ENCODE measurements at places on chromosomes 16 and 17.

DNA sequence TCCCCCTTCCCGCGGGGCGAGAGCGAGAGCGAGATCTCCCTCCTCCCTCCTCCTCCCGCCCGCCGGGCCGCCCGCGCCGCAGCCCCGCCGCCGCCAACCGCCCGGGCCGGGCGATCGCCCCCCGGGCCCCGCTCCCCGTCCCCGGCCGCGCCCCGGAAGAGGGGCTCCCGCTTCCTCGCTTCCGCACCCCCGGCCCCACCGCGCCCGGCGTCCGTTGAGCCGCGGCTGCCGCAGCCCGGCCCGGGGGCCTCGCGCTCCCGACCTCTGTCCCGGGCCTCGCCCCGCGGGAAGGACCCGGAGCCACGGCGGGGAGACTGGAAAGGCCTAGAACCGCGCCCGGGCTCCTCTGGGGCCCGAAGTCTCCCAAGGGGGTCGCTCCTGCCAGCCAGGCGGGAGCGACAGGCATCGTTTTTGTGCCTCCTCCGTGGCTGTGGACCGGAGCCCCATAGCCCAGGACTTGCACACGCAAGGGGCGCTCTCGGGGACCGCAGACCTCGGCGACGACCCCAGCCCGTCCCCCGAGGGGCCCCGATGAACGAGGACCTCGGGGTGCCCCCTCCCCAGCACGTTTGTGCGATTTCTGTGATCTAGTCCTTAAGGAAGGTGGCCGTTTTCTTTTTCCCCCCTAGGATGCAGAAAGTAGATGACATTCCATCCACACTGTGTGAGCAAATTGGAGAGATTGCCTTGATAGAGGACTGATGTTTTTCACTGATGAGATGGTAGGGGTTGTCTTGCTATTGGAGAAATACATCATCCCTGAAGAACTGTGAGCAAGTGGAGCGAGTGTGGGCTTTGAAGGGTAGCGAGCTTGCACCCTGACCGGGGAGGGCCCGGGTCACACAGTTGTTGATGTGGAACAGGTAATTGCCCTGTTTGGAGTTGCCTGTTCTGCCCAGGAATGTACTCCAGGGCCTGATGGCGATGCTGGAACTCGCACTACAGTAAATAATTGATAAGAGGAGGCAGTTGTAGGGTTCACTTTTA lies 611 bp downstream of the BANP start:
- no peak for DNase-seq

GRCh38 chr17:45286286-45286685 lies 24.4 kb upstream of the SPATA32 start:
- no peak for DNase-seq

DNA sequence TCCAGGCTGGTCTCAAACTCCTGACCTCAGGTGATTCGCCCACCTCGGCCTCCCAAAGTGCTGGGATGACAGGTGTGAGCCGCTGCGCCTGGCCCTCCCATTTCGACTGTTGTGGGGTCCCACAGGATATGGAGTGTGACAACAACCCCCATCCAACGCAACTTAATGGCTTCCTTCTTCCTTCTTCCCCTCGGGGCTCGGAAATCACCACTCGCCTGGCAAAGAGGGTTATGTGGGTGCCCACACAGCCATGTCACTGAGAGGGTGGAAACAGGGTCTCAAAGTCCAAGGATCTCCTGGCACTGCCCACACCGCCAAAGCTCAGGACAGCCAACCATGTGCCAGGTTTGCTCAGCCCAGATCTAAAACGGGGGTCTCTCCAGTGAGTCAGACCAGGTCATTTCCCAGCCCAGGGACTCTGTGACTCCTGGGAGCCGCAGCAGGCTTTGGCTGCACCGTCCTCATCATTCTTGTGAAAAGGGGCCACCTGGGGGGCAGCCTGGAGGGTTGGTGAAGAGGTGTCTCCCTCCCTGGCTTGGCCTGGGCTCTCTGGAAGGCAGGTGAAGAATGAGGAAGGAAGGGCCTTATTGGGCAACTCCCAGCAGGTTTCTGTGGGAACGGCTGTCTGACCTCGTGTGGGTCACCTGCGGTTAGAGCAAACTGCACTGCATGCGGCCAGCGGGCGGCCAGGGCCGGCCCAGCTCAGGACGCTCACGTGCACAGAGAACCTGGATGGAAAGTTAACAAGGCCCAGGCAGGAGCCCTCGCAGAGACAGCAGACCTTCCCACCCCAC lies 25.3 kb upstream of the LITAF start:
- no peak for DNase-seq

DNA sequence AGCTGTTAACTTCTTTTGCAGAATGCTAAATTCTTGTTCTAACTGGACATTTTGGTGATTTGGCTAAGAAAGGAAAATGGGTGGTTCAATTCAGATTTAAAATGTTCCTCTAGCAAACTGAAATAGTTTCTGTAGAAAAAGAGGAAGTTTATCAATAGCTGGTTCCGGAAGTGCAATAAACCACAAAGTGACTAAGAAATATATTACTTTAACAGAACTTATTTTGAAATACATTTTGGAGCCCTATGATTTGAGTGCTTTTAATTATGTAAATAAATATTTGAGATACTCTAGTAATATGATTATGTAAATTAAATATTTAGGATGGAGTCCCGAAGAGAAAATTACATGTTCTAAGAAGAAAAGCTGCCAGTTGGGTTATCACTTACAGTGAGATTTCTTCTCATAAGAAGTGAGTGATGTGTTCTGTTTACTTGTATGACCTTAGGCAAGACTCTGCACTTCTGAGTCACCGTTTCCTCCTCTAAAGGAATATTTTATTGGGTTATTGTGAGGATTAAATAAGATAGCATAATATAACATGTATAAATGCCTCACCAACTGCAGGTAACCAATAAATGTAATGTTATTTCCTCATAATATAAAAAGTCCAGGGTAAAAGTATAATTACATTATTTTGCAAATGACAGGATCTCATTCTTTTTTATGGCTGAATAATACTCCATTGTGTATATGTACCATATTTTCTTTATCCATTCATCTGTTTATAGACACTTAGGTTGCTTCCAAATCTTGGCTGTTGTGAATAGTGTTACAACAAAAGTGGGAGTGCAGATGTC lies at the start of gene EVI2B:
EVI2B (minus strand) TSS at position 73 of the 800 bp plus-strand sequence. CDS start 8,445 bp downstream, outside the sequence.
- no peak for DNase-seq

DNA sequence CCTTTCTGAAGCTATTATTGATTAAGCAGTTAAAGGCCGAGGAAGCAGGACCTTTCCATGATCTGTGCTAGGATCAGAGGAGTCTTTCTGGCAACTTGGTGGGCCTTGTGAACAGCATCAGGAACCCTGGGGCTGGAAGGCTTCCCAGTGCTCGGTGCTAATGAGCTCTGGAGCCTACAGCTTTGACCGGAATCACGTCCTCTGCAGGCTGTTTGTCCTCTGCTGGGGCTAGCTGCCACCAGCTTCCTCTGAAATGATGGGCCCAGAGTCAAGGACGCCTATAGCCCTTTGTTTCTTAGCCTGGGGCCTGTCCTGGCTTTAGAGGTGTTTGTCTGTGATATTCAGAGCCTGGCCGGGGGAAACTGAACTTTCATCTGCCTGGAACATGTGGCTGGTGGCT lies 111.6 kb downstream of the SHISA9 start:
- DNase-seq = no peak

GRCh38 chr17:83133302-83134121 lies 54.1 kb downstream of the METRNL start:
- DNase-seq = no peak

GRCh38 chr17:69448431-69449102 lies 34.1 kb downstream of the MAP2K6 start:
- no peak for DNase-seq

DNA sequence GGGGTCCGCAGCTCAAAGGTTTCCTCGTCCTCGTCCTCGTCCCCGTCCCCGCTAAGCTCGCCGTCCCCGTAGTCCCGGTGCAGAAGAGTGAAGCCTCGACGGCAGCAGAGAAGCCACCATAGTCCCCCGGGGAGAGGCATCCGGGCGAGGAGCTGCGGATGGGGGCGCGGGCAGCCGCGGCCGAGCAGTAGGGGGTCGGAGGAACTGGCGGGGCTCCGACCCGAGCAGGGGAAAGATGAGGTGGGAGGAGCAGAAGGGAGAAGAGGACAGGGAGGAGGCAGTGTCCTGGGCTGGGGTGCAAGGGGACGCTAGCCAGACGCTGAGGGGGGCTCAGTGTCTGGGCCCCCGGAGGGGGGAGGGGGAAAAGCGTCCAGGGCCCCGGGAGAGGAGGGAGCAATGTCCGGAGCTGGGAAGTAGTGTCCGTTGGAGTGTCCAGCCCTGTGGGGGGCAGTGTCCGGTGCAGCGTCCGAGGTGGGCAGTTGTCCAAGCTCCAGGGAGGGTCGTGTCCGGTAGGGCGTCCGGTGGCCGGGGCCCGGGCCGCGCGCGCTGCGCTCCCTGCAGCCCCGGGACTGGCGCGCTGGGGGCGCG lies at the start of gene PLEKHH3:
PLEKHH3 (minus strand) TSS at position 571 of the 588 bp plus-strand sequence; CDS start at position 140, 431 bp downstream.
- no peak for DNase-seq

GRCh38 chr16:1900452-1900774 lies 17.8 kb downstream of the HS3ST6 start:
- no peak for DNase-seq

GRCh38 chr17:4309897-4310296 lies 46.1 kb upstream of the ANKFY1 start:
- no peak for DNase-seq

DNA sequence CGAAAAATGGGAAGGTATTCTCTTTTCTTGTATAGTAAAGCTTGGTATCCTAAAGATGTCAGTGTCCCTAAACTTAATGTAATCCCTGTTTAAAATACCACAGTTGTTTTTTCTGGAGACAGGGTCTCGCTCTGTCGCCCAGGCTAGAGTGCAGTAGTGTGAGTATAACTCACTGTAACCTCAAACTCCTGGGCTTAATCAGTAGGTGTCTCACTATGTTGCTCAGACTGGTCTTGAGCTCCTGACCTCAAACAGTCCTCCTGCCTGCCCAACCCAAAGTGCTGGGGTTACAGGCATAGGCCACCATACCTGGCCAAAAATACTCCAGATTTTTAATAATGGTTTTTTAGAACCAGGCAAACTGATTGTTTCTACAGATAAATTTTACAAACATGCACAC lies 8.2 kb downstream of the DCAF7 start:
- no peak for DNase-seq

GRCh38 chr17:70074956-70075355 lies at the start of gene KCNJ16:
Gene KCNJ16, plus strand, starts transcription at chr17:70075225. Its CDS starts 56,863 bp downstream, at chr17:70132088.
- no peak for DNase-seq

DNA sequence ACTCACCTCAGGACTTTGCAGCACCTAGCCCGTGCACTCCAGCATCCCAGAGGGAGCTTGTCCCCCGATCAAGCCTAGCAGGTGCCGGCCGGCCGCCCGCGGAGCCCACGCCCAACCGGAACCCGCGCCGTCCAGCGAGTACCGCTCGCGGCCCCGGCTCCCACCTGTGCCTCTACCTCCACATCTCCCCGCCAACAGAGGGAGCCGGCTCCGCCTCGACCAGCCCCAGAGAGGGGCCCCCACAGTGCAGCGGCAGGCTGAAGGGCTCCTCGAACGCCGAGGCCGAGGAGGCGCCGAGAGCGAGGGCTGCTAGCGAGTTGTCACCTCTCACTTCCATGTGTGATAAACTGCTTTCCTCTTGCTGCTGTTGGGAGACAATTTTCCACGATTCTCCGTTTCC lies 41.1 kb upstream of the DHRS7B start:
- no peak for DNase-seq

GRCh38 chr16:769184-769784 lies 8.8 kb downstream of the MSLN start:
- DNase-seq = no peak

GRCh38 chr17:6356562-6356961 lies 78.4 kb downstream of the AIPL1 start:
- DNase-seq = no peak

GRCh38 chr17:61464843-61465180 lies 12.6 kb downstream of the TBX4 start:
- DNase-seq = no peak

DNA sequence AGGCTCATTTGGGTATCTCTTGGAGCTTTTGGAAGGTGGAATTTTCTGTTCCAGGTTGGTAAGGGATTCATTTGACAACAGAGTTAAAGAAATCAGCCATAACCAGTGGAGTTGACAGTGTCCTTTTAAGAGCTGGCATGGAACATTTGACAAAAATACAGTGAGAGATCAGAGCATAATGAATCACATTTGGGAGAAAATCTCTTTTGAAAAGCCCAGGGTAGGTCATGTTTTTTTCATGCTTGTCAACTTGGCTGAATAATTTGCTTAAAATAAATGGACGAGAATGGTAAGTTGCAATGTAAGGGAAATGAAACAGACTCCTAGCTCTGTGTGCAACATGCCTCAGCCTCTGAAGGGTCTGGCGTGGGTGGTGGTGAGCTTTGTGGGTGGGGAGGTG lies 235.3 kb upstream of the N4BP1 start:
- no peak for DNase-seq

DNA sequence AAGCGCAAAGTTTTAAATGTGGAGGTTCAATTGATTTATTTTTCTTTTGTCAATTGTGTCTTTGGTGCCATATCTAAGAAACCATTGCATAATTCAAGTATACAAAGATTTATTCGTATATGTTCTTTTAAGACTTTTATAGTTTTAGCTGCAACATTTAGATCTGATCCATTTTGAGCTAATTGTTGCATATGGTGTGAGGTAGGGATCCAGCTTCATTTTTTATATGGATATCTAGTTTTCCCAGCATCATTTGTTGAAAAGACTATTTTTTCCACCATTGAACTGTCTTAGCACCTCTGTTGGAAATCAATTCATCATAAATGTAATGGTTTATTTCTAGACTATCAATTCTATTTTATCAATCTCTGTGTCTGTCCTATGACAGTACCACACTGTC lies 2.1 kb upstream of the CCR7 start:
- no peak for DNase-seq

- DNase-seq = no peak
Observed at GRCh38 chr16:47538472-47538871, 77.3 kb downstream of the PHKB start.

- no peak for DNase-seq
Observed at GRCh38 chr16:57720142-57720575, 15.4 kb upstream of the KATNB1 start.

DNA sequence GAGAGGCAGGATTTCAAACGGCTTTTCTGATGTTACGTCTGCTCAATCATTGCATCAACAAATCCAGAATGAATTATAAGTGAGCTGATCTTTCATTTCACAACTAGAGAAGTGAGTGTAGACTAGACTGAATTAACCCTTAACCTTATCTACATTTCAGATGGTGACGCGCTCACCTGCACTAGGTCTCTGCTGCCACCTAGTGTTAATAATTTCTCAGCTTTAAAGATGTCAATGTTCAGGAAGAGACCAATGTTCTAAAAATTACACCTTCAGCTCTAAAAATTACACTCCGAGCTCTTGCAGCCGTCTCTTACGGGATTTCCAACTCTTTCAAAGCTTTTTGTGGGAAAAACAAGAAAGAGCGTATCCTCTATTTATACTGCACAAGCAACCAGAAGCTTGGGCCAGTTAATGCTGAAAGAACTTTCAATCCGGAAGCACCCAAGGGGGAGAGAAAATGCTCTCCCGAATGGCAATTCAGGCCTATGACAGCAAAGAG lies 88.2 kb upstream of the FA2H start:
- no peak for DNase-seq

- no peak for DNase-seq
Observed at GRCh38 chr17:48148029-48148770, 40.6 kb downstream of the SNX11 start.

DNA sequence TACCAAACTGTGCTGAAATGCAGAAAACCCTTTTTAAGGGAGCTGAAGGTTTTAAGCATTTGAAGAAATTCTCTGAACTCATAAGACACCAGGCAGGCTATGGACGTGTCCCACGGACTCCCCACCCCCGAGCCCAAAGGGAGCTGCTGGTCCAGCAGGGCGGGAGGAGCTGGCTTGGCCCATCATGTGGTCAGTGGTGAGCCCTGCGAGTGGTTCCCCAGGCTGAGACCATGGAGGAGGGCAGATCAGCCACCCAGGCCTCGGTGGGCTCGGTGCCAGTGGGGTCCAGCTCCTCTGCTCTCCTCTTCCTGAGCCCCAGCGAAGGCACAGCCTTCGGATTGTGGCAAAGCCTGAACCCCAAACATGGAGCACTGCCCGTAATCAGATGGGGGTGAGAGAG lies 27.0 kb downstream of the LGALS3BP start:
- no peak for DNase-seq

Data from NCI-H1048 (cell line).